ENCODE measurements at places on chromosomes 2 and 18.

GRCh38 chr2:182548031-182548950 lies 121.5 kb upstream of the PDE1A start:
- DNase-seq = no peak

DNA sequence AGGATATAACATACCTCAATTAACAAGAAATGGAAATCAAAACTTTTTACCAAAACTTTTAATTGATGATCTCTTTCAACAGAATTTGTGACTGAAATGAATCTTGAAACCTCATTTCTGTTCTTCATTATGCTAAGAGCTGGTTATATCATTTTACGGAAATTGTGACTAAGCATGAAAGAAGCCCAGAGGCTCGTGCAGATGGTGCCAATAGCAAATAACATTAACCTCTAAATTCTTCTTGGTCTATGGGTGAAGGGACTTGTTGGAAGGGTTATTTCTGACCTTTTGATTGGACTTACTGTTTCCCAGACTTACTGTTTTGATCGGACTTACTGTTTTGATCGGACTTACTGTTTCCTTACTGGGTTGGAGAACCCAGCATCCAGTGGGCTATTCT lies 435.6 kb downstream of the TDRD15 start:
- no peak for DNase-seq

DNA sequence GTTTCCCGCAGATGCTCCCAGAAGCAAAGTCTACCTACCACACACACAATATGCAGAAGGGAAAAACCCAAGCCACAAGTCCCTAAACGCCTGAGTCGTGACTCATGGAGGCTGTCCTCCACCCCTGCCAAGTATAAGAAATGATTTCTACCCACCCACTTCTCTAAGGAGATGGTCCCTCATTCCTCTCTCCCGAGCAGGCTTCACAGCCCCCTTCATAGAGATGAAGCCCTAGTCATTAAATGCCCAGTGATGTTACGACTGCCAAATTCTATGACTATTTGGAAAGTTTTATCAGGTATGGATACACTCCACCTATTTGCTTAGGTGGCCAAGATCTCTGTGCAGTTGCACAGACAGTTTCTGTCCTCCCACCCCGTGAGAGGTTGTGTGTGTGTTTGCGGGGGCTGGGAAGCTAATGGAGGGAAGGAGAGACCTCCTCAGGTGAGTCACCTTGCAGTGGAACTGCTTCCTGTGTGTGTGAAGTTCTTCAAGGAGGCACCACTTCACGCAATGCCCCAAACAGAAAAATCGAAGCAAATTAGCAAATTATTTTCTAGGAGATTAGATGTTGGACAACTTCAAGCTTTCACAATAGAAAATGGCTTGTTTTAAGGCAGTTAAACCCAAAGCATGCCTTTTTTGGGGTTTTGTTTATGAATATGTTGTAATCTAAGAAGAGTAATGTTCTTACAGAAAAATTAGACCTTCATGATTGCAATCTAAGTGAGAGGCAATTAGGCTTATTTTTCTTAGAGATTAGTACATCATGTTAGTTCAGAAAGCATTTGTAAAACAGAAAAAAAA lies 175.2 kb downstream of the TGIF1 start:
- DNase-seq = no peak

GRCh38 chr2:195257979-195258378 lies 399.0 kb upstream of the SLC39A10 start:
- no peak for DNase-seq

DNA sequence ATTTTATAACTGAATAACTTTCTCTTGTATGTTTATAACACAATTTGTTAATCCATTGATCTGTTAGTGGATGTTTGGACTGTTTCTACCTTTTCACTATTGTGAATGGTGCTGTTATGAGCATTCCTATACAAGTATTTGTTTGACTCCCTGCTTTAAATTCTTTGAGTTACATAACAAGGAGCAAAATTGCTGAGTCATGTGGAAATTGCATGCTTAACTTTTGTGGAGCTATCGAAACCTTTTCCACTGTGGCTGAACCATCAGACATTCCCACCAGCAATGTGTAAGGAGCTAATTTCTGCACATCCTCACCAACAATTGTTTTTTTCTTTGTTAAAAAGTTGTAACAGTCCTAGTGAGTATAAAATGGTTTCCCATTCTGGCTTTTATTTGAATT lies 415.5 kb downstream of the CBLN2 start:
- no peak for DNase-seq

DNA sequence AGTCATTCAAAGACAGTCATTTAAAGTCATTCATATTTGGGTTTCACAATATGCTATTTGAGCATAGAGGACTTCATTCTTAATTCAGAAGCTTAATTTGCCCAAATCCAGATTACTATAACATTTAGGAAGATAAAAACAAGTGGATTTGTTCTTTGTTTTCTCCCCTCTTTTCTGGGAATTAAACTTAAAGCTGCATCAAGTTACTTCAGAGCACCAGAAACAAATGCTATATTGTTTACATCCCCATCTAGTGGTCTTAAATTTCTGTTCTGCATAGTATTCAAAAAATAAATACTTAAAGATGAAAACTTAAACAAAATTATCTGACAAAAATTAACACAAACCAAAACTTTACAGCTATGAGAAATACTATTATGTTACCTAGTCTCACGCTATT lies 34.7 kb upstream of the MARCHF7 start:
- no peak for DNase-seq

DNA sequence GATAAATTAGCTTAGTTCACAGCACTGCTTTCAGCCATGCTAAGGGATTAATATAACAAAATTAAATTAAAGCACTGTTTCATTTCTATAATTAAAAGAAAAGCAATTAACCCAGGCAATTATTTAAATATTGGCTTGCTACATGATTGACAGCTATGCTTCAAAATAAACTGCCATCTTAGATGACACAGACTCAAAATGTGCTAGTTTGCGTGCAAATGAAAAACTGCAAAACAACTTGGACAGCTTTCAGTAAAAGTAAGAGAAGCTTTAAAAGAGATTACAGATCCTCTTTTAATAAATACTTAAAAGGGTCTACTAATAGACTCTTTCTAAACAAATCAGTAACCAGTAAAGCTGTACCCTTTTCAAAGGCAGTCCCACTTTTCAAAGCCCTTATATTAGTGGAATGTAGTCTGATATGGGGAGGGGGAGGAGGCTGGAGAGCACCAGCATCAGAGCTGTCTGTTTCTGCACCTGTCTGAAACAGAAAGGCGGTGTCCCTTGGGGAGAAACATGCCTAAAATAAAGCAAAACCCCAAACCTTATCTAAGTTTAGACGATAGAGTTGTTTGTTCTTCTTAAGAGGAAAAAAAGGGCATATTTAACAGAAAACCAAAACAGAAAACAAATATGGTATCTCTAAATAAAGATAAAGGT lies 20.8 kb downstream of the EIF2AK3 start:
- no peak for DNase-seq

DNA sequence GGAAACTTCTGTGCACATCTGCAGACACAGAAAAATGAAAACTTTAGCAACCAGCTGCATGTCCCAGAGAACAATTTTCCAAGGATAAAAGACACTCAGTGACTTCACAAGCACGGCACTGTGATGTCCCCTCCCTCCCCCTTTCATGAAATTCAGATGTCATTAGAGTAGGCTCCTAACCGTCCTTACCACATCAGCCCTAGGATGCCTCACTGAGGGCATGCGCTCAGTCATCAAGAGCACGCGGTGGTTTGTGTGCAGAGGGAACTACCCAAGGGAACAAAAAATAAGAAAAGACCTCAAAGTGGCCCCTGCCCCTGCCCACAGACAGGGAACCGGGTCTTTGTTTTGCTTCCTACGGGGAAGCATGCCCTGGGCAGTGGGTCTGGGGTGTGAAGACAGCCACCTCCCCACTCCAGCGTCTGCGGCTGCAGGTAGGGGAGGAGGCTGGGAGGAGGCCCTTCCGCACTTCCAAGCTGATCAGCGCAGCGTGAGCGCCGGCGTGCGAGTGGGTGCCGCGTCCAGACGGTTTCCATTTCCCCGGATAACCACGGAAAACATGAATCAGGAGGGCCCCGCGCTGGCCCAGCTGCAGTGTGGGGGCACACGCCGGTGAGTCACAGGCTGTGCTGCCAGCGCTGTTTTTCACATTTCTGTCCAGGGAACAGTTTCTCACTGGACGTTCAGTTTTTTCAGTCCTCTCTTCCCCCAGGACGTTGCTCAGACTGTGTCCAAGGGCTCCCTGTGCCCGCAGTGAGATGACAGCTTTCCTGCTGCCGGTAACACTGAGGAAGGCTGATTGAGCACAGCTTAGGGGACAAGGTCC lies 70.6 kb downstream of the COPS8 start:
- DNase-seq = no peak

- no peak for DNase-seq
These were observed 204.0 kb downstream of the ZNF521 start for GRCh38 chr18:25147877-25148488.

DNA sequence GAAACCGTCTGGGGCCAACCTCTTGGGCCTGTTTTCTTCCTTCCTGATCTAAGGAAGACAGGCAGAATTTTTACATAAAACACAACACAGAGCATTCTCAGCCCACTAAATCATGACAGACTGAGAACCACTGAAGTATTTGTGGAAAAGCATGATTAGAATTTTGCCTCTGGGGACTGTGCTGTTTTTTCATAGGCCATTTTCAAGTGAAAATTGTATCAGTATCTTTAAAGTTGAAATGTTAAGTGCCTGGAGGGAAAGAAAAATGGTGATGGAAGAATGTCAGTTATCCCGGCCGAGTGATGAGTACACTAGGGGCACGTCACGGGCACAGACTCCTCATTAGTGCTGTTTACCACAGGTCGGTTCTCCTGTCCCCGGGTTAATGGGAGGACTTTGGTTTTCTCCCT lies 36.9 kb downstream of the EHD3 start:
- no peak for DNase-seq

- no peak for DNase-seq
These were observed 59.0 kb upstream of the ODC1 start for GRCh38 chr2:10507106-10507505.

GRCh38 chr18:46163091-46163490 lies 58.9 kb downstream of the HAUS1 start:
- DNase-seq = no peak

DNA sequence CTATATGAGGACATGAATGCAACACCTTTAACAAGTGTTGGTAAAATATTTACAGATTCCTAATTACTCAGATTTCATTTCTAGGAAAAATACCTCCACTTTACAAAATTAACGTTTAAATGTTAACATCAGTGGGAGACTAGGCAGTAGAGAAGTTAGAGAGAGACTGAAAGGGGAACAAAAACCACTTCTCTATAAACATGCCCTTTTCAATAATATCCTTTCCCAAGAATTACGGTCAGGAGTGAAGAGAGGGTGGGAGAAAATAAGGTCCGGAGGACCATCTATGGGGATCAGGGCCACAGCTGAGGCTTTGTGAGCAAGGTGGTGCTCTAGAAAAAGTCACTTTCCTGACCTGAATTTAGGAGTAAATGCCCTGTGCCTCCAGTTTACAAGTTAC lies 65.3 kb upstream of the WIPF1 start:
- no peak for DNase-seq

- no peak for DNase-seq
These were observed 1708.9 kb upstream of the CELF4 start for GRCh38 chr18:39274535-39274934.

DNA sequence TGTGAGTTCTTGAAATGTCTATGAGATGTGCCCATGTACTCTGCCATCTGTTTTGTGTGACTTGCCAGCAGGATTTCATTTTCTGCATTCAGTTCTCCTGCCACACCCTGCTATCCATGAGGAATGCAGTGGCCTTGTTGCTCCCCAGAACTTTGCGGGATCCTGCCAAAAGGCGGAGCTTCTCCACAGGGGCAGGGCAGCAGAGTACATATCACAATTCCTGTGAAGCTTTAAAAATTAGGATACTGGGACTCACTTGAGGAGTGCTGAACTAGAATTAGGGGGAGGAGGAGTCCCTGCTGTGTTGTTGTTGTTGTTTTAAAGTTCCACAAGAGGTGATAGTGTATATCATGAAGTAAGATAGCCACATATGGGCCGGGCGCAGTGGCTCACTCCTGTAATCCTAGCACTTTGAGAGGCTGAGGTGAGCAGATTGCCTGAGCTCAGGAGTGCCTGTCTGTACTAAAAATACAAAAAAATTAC lies 76.4 kb downstream of the TANC1 start:
- DNase-seq = no peak

DNA sequence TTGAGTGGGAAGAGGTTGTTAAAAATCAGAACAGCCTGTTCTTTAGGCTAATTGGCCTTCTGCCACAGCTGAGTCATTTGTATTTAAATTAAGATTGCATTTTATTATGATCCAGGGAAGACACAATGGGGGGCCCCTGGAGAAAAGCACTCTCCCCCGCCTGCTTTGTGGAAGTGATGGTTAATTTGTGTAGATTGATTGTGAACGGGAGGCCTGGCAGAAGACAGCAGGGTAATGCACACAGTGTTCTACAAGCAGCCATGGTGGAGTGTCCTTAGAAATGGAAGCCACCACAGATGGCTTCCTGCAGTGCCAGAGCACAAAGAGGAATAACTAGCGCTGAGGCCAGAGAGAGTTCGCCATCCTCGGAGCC lies 19.6 kb downstream of the RAMP1 start:
- DNase-seq = no peak

DNA sequence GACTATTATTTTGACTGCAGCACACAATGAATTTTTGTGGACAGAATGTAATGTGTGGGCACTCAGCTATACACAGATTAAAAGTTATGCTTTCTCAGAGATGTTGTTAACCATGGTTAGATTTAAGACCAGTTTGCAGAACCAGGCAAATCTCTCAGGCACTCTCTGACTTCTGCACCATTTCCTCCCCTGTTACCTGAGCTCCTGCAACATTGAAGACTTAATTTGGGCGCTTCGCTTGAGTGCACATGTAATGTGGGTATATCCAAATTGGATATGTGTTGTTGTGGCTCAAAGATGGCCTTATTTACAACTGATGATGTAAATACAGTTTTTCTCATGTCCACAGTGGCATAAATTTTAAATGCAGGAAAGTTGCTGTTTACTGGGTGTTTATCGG lies 469.4 kb downstream of the PTPRM start:
- no peak for DNase-seq

GRCh38 chr2:1132328-1132969 lies 181.8 kb downstream of the SNTG2 start:
- no peak for DNase-seq

GRCh38 chr2:20425884-20426283 lies 21.0 kb upstream of the RHOB start:
- DNase-seq = no peak

GRCh38 chr2:31957354-31958139 lies 53.3 kb downstream of the MEMO1 start:
- DNase-seq = no peak

DNA sequence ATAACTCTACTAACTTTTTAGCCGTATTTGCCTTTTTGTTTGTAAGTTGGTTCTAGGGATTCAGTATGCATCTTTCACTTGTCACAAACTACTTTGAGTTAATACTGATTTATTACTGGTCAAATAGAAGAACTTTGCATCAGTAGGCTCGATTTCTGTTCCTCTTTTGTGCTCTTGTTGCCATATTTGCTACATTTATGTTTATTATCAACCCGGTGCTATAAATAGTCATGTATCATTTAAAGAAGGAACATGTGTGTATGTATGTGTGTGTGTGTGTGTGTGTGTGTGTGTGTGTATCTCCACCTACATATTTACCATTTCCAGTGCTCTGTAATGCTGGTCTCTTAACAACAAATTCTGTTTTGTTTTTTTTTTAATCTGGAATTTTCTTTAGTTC lies 79.6 kb upstream of the B3GNT7 start:
- no peak for DNase-seq
